ENCODE measurements at places on chromosomes 5 and 9.
A peak's percentile ranks its signal among the peaks of the same experiment; 100 is the strongest.

DNA sequence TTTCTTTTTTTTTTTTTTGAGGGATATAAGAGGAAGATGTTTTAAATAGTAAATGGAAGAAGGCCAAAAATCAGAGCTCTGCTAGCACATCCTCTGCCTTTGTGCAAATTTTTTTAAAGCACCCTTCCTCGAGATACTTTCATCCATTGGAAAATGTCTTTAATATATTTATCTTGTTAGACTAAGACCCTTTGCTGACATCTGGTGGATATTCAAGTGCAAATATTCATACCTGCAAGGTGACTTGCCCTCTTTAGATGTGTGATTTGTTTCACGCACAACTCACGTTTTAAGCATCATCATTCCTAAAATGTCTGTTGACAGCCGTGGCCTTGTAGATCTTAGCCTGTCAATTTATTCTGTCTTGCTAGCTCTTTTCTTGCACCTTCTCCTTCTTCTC, 258.5 kb downstream of the AGTPBP1 start:
- DNase-seq, result no peak

GRCh38 chr9:83792746-83793145, 24.8 kb downstream of the GKAP1 start:
- DNase-seq, result no peak

- no peak for DNase-seq
Observed at GRCh38 chr5:125496393-125496792, 750.0 kb upstream of the ZNF608 start.

DNA sequence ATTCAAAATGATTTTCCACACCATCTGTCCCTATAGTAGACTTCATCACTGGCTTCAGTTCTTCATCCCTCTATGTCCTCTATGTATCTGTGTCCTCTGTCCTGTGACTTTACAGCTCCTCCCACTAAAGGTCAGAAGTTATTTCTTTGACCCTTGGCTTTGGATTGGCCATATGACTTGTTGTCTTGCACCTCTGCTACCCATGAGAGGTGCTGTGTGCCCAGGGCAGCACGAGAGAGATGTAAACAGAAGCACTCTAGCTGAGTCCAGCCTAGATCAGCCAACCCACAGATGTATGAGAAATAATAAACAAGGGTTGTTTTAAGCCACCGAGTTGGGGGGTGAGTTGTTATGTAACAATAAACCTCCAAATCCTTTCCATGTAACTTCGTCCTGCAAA, 63.4 kb upstream of the ENTREP1 start:
- no peak for DNase-seq

DNA sequence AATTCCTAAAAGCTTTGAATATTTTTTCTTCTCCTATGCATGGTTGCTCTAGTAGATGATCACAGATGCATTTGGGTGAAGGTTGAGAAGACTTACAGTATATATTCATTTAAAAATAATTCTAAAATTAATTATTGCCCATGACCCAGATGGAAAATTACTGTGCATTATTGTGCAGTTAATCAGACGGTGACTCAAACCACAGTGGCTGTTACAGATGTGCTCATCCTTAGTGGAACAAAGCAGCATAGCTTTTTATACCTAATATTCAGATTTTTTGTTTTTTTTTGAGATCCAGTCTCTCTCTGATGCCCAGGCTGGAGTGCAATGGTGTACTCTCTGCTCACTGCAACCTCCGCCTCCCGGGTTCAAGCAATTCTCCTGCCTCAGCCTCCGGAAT, 10.7 kb downstream of the OR2V1 start:
- DNase-seq, result no peak

DNA sequence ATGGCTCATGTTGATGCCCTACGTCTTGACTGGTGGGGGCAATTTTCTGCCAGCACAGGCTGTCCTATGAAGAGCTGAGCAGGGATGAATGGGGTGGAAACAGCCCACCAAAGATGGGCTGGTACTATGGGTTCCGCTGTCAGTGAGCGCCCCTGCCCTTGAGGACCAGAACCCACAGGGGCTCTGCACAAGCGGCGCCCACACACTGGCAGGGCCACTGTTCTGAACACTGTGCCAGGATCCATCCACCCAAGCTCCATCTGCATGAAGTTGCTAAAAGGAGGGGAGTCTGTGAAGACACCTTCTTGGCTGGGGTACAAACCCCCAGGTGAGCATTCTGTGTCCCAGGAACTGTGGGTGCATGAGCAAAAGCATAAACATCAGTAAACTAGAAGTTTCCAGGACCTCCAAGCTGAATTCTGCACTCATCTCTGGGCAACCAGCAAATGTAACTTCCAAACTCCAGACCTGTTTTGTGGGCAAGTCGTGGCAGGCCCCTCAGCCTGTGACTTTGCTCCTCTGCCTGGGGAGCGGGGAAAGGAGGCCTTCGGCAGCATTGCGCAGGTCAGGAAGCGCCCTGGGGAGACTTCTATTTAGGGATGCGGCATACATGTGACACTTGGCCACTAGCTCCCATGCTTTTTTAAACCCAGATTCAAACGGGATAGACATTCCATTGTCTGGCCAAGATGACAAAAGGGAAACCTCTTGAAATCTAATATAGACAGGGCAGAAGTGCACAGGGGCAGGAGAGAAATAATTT, 48.9 kb downstream of the PTPN3 start:
- no peak for DNase-seq

- no peak for DNase-seq
Observed at GRCh38 chr5:57900381-57900944, 417.9 kb upstream of the ACTBL2 start.

DNA sequence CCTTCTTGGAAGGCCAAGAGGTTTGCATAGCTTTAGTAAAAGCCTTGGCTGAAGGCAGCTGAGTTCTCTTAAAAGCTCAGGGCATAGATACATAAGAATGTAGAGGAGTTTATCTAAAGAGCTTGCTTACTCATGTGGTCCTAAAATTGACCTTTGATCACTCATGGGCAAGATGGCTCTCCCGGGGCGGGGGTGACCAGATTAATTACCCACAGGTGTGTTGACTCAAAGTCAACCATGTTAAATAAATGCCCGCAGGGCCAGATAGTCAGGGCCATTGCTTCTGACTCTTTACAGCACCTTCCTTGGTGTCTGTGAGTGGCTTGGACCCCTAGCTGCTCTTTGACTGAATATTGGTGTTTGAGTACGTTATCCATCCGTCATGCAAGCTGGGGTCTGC, 33.1 kb upstream of the GHR start:
- DNase-seq, result no peak

DNA sequence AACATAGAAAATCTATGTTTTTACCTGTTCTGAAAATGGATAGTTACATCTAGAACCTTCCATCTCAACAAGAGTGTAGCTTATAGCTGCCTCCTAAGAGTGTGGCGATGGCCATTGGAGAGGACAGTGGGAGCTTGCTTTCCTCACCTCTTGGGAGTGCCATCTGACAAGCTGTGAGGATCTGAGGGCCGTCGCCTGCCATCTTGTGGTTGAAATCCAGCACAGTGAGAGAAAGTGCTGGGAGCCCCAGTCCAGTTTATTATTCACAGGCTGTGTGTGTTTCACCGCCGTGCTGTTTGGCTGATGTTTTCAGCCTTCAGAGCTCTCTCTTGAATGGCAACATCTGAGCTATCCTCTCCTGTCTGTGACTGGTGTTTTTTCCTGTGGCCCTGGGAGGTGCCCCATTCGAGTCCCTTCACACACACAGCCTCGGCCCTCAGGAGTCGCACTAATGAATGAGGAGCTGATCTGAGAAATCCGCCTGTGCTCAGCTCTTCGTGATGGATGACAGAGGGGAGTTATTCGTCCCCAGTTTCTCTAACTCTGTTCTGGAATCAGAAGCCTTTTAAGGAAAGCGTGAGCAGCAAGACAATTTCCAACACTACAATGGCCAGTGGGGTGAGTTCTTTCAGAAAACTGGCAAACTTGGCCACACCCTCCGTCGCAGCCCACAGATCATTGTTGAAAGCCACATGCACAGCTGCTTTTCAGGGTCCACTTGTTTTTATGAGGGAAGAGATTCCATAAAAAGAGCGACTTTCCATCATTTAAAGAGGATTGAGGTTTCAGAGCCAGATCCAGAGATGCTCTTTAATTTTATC, 170.3 kb downstream of the PDZD2 start:
- DNase-seq, result peak; percentile 56

DNA sequence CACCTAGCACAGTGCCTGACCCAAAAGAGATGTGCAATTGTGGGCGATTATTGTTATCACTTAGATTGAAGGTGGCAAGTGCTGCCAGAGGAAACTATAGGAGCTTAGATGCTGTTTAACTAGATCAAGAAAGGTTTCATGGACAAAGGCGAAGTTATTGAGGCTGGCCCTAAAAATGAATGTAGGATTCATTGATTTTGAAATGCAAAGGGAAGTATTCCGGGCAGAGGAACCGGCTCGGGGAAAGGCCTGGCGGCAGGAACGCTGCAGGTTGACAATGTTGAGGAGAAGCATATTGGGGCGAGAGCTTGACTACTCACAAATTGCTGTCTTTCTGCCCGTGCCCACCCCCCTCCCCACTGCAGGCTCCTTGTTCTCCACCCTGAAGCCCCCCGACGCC, 37.4 kb upstream of the TTC1 start:
- DNase-seq, result no peak

DNA sequence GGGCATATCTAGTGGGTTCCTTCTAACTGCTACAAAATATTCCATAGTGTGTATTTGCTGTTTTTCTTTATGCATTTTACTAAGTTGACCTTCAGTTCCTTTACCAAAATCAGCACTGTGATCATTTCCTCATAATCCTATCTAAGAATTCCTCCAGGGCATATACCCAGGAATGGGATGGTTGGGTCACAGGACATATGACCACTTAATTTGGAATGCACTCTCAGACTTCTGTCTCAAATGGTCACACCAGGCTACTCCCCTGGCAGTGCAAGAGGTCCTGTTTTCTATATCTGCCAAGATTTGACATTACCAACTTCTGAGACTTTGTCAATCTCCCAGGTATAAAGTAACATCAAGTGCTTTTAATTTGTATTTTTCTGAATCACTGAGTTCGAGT, 63.9 kb downstream of the ADAMTS12 start:
- DNase-seq, result no peak

DNA sequence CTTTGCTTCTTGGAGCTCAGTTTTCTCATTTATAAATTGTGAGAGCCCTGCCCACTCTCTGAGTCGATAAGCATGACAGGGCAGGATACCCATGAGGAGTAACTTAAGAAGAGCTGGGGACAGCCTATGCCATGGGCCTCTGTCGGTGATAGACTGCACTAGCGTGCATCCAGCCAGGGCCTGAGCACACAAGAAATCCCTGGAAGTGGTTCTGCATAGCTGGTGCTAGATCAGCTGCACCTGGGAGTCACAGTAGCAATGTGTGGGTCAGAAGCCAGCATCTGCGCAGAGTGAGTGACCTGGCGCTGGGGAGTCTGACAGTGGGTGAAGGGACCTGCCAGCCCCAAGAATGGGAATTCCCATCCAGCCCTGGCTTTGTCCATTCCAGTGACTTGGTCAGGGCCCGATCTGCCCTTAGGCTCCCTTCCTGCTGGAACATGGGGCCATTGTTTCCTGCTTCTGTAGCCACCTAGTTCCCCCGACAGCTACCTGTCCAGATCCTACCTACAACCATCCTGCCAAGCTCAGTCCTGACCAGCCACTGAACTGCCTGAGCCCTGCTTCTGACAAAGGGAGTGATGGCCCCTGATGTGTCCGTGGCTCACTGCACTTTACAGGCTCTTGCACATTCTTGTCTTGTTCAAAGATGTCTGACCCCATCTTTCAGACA, 35.9 kb upstream of the NANS start:
- no peak for DNase-seq

GRCh38 chr5:6424110-6424659, 24.5 kb upstream of the UBE2QL1 start:
- no peak for DNase-seq

- DNase-seq, result no peak
Observed at GRCh38 chr5:114249823-114250222, 112.0 kb upstream of the KCNN2 start.

DNA sequence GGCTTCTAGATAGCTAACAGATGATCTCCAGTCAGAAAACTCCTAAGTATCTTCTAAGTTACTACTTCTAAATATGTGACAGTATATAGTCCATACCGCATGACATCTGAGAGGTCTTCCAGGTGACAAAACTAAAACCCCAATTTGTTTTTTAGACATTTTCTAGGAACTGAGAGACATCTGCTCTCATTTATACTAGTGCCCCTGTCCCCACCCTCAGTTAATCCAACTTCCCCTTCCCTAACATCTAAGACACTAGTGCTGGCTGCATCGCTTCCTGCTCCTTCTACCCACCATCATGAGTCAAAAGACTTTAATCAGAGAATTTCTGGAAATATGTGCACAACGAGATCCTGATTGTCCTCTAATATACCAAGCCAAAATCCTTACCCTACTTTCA, 37.9 kb downstream of the FBXW11 start:
- DNase-seq, result no peak

DNA sequence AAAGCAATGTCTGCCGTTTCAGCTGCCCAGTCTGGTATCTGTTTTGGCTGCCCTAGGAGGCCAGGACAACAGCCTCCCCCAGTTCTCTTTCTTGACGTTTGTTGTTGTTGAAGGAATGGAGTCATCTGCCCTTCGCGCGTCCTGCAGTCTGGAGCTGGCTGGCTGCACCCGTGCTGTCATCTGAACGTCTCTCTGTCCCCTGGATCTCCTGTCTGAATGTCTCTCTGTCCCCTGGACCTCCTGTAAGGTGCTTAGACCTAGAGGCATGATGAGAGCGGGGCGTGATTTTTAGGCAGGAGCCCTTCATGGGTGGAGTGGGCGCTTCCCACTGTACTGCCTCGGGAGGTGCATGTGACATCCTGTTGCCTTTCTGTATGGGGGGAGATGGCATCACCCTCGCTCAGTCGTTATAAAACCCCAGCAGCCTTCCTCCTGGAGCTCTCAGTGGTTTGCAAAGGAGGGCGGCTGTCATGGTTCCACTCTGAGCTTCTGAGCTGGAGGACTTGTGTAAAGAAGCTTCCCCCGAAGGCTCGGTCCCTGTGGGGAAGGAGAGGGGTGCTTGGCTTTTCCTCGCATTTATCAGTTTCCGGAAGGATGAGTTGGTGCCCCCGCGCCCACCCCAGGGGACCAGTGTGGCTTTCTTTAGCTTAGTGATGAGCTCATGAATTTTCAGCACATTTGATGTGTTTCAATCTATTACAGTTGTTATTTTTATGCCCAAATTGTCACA, 49.8 kb upstream of the OLFM1 start:
- no peak for DNase-seq

DNA sequence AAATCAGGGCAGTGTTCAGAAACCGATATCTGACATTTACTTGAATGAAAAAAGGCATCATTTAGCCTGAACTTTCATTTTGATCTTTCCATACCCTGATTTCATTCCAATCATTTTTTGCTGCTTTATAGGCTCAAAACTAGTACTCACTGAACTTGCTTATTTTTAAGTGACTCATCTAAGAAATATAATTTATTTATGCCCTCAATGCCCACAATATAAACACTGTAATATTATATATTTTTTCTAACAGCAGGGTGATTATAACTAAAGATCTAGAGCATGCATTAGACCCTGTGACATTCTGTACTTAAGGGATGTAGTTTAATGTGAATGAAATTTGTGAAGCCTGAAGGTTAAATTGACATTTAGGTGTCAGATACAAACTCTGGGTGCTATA, 446.1 kb upstream of the CDH10 start:
- no peak for DNase-seq

Measured in Panc1 (cell line).